Subcutaneous preadipocyte (primary cell): ENCODE measurements at places on chromosomes 2 and 18. TPM values are rescaled to one million over a fixed set of nuclear protein-coding genes. Genes with fewer than 3 reads are reported as not detected.

Gene CNDP1
- not detected in 2 replicates for total RNA-seq

Gene GRP
- total RNA-seq, result not detected in 2 replicates

Gene C18orf63
- total RNA-seq, result not detected in 2 replicates

Gene CACNB4
- 0.37 and 0.39 TPM in 2 replicates for total RNA-seq

Gene CXCR4
- not detected in 2 replicates for total RNA-seq

Gene AKAIN1
- total RNA-seq, result not detected in 2 replicates

Gene GKN1
- total RNA-seq, result not detected in 2 replicates

Gene CPO
- total RNA-seq, result under 0.01 and 0.20 TPM in 2 replicates

Gene MATN3
- total RNA-seq, result 0.39 and 0.73 TPM in 2 replicates

Gene PTPN4
- 16.5 and 26.6 TPM in 2 replicates for total RNA-seq

Gene TSPYL6
- total RNA-seq, result not detected in 2 replicates

Gene CTDP1
- total RNA-seq, result 17.6 and 22.9 TPM in 2 replicates

Gene TUBA3E
- not detected in 2 replicates for total RNA-seq

Gene KCNJ3
- not detected in 2 replicates for total RNA-seq

Gene RGPD6
- total RNA-seq, result 20.9 and 32.8 TPM in 2 replicates

Gene CCDC85A
- 0.20 and 0.73 TPM in 2 replicates for total RNA-seq

Gene ARHGAP25
- under 0.01 TPM in 1 of 2 replicates, not detected in the other for total RNA-seq

Gene LAMA1
- 47.7 and 48.1 TPM in 2 replicates for total RNA-seq

Gene IL18R1
- total RNA-seq, result 0.73 and 2.2 TPM in 2 replicates

Gene HOXD11
- total RNA-seq, result 0.37 and 2.5 TPM in 2 replicates

Gene INPP5D
- 0.39 and 0.73 TPM in 2 replicates for total RNA-seq

Gene DLGAP1
- total RNA-seq, result 0.39 and 1.5 TPM in 2 replicates

Gene DPP4
- 214 and 266 TPM in 2 replicates for total RNA-seq

Gene RGPD5
- 14.0 and 36.6 TPM in 2 replicates for total RNA-seq

Gene TCF23
- total RNA-seq, result not detected in 2 replicates

Gene ALPI
- not detected in 2 replicates for total RNA-seq

Gene NAB1
- 26.5 and 32.1 TPM in 2 replicates for total RNA-seq

Gene FSIP2
- under 0.01 and 0.37 TPM in 2 replicates for total RNA-seq

Gene RNF144A
- total RNA-seq, result 6.8 and 14.0 TPM in 2 replicates

Gene GALNT13
- 2.6 and 4.5 TPM in 2 replicates for total RNA-seq

Gene ZC3H8
- 9.4 and 12.5 TPM in 2 replicates for total RNA-seq

Gene MEP1B
- total RNA-seq, result not detected in 2 replicates
